ENCODE measurements at places on chromosomes 13 and 19.
A peak's percentile ranks its signal among the peaks of the same experiment; 100 is the strongest.

GRCh38 chr19:15717809-15718208, 10.0 kb upstream of the OR10H2 start:
- no peaks in the 10 kb centered on the region for H3K36me3 ChIP-seq
- no peaks in the 10 kb centered on the region for H3K27me3 ChIP-seq
- no peak overlapping the region for H3K27ac ChIP-seq

- H3K27me3 ChIP-seq, result no peaks in the 10 kb centered on the region
- no peak overlapping the region for H3K27ac ChIP-seq
- no peaks in the 10 kb centered on the region for H3K36me3 ChIP-seq
- H3K4me3 ChIP-seq, result no peak overlapping the region
- no peaks in the 10 kb centered on the region for H3K4me1 ChIP-seq
Measured at GRCh38 chr19:51439021-51439465, 19.2 kb downstream of the SIGLEC8 start.

GRCh38 chr19:54231077-54231931, 8.5 kb upstream of the LILRB3 start:
- H3K4me3 ChIP-seq, result no peak overlapping the region
- peak; percentile 86 for DNase-seq
- no peak overlapping the region for H3K27ac ChIP-seq
- H3K4me1 ChIP-seq, result no peaks in the 10 kb centered on the region
- H3K27me3 ChIP-seq, result no peaks in the 10 kb centered on the region

DNA sequence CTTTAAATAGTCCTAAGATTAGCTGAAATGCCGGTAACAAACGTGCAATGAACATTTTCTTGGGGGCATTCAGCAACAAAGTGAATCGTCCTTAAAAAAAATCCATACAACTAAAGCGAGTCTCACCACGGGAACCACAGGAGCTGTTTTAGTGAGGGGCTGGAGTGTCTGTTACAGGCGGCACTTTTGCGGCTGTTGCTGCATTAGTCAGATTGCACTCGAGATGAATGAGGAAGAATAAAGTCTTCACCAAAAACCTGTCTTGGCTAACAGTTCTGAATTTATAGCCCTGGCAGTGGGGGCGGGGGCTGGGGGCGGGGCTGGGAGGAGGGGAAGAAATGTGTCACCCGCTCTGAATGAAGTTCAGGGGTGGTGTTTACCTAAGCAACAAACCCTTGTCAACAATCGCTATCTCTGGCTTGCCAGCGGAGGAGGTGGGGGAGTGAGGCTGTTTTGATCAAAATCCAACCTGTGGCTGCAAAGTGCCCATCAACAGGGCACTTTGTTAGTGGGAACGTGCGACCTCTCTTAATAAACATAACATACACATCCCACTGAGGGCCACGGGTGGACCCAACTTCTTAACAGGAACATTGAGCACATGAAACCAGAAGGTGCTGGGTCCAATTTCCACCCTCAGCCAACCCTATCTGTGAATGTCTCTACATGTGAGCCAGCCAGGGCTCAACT, 44.5 kb downstream of the RFX2 start:
- no peak overlapping the region for H3K4me3 ChIP-seq
- DNase-seq, result peak; percentile 80
- H3K27ac ChIP-seq, result peak overlapping the region; percentile 94
- H3K36me3 ChIP-seq, result no peaks in the 10 kb centered on the region

GRCh38 chr13:26743971-26744370, 16.6 kb downstream of the GPR12 start:
- H3K27me3 ChIP-seq, result no peaks in the 10 kb centered on the region
- no peaks in the 10 kb centered on the region for H3K4me1 ChIP-seq
- H3K4me3 ChIP-seq, result no peak overlapping the region
- no peak overlapping the region for H3K27ac ChIP-seq
- no peak for DNase-seq

- DNase-seq, result no peak
- H3K27me3 ChIP-seq, result no peaks in the 10 kb centered on the region
- H3K4me3 ChIP-seq, result no peak overlapping the region
- no peaks in the 10 kb centered on the region for H3K36me3 ChIP-seq
- H3K27ac ChIP-seq, result no peak overlapping the region
- H3K4me1 ChIP-seq, result no peaks in the 10 kb centered on the region
Measured at GRCh38 chr13:25840261-25840660, 211.6 kb downstream of the SHISA2 start.

GRCh38 chr13:43492745-43493144, 294.0 kb downstream of the ENOX1 start:
- no peak overlapping the region for H3K4me3 ChIP-seq
- DNase-seq, result no peak
- H3K27me3 ChIP-seq, result no peaks in the 10 kb centered on the region
- no peaks in the 10 kb centered on the region for H3K4me1 ChIP-seq
- no peaks in the 10 kb centered on the region for H3K36me3 ChIP-seq
- H3K27ac ChIP-seq, result no peak overlapping the region

Data from right atrium auricular region (tissue), 2 donors.